Activated naive CD8-positive, alpha-beta T cell treated with anti-CD3 and anti-CD28 coated beads, Interleukin-2, amount 50 U/mL, for 24 hours (primary cell): ENCODE measurements at places on chromosomes 12 and 14.

- no peak for DNase-seq
Observed at GRCh38 chr12:77847060-77847541, 16.4 kb downstream of the NAV3 start.

DNA sequence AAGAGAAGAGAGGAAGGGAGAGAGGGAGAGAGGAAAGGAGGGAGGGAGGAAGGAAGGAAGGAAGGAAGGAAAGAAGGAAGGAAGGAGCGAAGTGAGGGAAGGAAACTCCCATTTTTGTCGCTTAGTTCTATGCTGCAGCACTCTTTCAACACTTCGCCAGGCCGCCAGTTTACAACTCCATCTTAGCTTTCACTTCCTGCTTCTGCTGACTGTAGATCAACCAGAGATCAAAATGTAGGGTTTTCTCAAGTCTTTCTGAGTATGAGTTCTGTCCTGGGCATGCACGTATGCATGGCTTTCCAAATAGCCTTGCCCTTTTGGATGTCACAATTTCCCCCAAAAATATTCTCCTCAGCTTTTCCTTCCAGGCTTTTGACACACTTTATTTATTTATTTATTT, 723.4 kb downstream of the TRHDE start:
- no peak for DNase-seq

DNA sequence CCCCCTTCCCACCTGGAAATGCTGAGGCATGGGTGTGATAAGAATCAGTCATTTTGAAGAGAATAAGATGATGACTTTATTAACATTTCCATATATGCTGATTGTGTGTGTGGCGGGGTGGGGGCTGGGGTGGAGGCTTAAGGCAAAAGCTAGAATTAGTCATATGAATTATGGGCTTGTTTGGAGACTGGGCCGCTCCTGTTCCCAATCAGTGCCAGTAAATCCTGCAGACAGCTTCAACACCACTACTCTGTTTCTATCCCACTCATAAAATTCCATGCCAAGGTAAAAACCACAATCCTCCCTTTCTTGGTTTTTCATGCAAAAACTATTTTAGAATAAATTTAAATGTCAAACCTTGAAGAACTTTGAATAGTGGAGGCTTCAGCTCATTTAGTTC, 29.9 kb upstream of the SLC38A2 start:
- no peak for DNase-seq

GRCh38 chr12:76777765-76778216, 13.9 kb downstream of the ZDHHC17 start:
- DNase-seq: no peak

- DNase-seq: peak; percentile 59
Observed at GRCh38 chr12:131092901-131093603, 139.3 kb downstream of the ADGRD1 start.

DNA sequence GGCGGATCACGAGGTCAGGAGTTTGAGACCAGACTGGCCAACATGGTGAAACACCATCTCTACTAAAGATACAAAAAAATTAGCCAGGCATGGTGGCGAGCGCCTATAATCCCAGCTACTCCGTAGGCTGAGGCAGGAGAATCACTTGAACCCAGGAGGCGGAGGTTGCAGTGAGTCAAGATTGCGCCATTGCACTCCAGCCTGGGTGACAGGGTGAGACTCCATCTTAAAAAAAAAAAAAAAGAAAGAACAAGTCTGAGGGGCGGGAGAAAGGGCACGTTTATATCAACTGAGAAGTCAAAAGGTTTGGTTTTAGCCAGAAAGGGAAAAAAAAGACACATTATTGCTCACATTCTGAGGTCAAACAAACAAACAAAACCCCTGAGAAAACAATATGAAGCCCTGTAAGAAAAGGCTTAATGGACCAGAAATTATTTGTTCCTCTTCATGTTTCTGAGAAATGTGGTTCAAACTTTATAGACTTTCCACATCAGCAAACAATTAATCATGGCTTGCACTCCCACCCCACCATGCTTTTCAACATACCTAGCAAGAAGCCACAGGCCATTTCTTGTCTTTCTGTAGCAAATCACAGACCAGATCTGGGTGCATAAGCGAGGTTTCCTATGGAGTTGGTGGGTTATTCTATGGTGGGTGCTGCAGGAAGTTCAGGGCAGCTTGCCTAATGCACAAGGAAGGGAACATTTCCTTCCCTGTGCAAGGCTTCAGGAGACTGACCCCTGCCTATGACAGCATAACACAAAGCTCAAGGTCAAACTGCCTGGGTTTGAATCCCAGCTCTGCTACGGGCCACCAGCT, 80.1 kb downstream of the SSPN start:
- DNase-seq: no peak

DNA sequence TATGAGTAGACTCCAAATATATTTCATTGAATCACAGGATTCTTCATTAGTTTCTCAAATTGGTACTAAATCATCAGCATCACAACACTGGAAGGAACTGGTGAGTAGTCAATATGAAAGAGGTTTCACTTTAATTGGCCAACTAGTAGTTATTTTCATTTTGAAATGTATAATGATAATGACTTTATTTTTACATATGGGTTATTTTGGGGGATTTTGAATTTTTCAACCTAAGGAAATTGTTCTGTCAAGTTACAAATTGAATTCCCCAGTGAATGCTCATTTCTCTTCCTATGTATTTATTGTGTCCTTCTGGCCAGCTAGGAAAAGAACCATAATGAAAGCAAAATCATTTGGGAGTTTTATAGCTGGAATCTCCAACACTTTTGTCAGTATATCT, 174.2 kb upstream of the ATP2B1 start:
- no peak for DNase-seq

DNA sequence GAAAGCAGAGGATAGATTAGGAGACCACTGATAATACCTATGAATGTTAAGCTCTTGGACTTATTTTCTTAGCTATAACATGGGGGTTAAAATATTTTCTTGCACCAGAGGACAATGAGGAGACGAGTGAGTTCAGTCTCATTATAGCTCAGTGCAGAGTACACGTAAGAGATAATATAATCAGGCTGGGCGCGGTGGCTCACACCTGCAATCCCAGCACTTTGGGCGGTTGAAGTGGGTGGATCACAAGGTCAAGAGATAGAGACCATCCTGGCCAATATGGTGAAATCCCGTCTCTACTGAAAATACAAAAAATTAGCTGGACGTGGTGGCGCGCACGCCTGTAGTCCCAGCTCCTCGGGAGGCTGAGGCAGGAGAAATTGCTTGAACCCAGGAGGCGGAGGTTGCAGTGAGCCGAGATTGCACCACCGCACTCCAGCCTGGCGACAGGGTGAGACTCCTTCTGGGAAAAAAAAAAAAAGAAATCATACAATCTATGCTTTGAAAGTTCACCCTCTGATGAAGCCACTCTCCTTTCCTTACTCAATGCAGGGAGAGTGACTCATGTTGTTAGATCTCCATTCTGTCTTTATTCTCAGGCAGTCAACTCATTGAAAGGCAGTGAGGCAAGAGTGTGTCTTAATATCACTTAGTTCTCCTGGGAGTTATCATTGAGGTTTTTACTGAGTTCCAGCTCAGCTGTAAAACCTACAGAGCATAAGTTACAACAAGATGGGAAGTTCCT, 134.2 kb downstream of the SYNE2 start:
- DNase-seq: no peak

DNA sequence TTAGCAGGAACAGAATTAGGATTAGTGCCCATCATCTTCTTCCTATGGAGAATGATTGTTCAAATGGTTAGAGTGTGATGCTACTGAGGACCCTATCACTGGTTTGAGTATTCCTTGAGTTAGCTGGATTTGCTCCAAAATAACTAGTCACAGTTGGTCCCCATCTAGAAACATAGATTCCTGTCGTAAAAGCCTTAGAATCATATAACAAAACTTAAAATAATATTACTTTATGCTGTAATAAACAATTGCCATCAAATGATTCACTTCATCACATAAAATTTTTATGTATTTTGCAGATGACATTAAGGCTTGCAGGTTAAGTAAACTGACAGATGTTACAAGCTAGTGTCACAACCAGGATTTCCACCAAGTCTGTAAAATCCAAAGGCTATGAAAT, 209.8 kb downstream of the CCER1 start:
- DNase-seq: no peak

- DNase-seq: no peak
Observed at GRCh38 chr14:85252011-85252410, 277.9 kb upstream of the FLRT2 start.

GRCh38 chr12:21583587-21583986, 21.1 kb downstream of the GYS2 start:
- no peak for DNase-seq

DNA sequence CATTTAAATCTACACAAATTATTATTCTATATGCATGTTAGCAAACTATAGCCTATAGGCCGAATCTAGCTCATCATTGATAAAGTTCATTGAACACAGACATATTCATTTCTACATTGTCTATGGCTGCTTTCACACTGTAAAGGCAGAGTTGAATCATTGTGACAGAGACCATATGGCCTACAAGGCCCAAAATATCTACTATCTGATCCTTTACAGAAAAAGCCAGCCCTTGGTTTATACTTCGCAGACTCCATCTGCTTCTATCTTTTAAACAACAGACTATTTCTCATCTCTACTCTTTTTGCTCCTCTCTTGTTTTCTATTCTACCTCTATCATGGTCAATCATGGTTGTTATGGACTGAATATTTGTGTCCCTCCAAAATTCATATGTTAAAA, 190.7 kb downstream of the EXOC5 start:
- DNase-seq: no peak

DNA sequence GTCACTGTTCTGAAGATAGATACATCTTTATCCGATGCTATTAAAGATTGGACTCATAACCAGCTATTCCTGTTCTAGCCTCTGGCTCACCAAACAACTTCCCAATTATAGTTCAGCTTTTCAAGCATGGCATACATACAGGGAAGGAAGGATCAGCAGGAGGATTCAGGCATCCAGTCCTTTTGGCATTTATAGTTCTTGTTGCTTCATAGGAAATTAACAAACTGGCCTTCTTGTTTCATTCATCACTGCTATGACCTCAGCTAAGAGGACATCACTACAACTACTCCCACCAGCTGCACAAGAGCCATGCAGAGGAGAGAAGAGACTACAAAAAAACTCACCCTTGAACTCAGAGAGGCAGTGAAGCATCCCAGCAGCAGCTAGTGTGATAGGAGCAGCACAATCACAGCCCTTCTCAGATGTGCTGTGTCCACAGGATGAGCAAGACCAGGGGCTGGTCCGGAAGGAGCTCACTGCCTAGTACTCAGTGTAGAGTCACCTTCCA, 100.5 kb downstream of the SPTSSA start:
- DNase-seq: no peak

DNA sequence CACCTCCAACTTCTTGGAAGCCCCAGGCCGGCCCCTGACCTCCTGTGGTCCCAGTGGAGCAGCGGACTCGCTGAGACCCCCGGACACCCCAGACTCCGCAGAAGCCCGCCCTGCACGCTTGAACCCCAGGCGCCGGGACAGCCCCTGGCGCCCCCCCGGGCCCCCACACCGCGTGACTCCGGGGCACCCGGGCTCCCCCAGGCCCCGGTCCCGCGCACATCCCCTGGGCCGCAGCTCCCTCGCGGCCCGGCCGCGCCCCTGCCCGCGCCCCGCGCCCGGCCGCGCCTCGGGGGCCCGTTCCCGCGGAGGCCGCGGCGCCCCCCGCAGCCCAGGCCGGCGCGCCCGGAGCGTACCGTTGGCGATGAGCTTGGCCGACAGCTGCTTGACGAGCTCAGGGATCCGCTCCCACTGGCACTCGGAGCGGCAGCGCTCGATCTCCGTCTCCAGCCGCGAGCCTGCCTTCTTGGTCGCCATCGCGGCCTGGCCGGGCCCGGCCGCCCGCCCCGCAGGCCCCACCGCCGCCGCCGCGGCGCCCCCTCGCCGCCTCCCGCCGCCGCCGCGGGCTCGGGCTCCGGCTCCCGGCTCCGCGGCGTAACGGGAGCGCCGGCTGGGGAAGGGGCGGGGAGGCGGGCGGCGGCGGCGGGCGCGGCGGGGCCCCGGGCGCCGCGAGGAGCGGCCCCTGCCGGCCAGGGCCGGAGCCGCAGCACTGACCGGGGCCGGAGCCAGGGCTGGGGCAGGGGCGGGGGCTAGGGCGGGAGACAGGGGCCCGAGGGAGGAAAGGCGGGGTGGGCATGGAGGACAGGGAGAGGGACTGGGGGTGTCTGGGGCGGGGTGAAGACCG, at the start of gene TTC7B:
Gene TTC7B (minus strand): TSS at position 609 of the 841 bp plus-strand sequence. CDS start 135 bp downstream, at position 474.
- DNase-seq: peak; percentile 47
